ENCODE measurements at places on chromosomes 11 and 22.

GRCh38 chr11:103016031-103016430 is 60.5 kb upstream of the MMP13 start:
- no peak for DNase-seq

GRCh38 chr11:77199137-77199745 is 71.2 kb downstream of the MYO7A start:
- DNase-seq, result no peak

GRCh38 chr11:17735818-17736578 is 1.4 kb downstream of the KCNC1 start:
- no peak for DNase-seq

GRCh38 chr11:132245403-132246385 is 875.3 kb downstream of the NTM start:
- no peak for DNase-seq

DNA sequence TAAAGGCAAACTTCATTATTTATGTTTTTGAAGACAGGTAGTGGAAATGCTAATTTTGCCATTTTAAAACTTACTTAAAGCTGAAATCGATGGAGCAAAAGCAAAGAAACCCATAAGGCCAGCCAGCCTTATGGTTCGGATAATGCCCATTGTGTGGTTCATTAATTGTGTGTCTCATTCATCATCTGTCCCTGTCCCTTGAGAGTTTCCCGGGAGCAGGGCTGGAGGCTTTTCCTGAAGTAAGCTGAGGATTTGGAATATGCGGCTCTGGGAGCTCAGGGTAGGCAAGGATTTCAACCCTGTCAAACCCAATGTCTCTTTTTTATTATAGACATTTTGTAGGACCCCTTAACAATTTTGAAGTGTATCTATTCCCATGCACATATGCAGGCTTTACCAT is 790.0 kb upstream of the KIRREL3 start:
- no peak for DNase-seq

GRCh38 chr22:35521358-35522224 is 19.0 kb upstream of the RASD2 start:
- no peak for DNase-seq

DNA sequence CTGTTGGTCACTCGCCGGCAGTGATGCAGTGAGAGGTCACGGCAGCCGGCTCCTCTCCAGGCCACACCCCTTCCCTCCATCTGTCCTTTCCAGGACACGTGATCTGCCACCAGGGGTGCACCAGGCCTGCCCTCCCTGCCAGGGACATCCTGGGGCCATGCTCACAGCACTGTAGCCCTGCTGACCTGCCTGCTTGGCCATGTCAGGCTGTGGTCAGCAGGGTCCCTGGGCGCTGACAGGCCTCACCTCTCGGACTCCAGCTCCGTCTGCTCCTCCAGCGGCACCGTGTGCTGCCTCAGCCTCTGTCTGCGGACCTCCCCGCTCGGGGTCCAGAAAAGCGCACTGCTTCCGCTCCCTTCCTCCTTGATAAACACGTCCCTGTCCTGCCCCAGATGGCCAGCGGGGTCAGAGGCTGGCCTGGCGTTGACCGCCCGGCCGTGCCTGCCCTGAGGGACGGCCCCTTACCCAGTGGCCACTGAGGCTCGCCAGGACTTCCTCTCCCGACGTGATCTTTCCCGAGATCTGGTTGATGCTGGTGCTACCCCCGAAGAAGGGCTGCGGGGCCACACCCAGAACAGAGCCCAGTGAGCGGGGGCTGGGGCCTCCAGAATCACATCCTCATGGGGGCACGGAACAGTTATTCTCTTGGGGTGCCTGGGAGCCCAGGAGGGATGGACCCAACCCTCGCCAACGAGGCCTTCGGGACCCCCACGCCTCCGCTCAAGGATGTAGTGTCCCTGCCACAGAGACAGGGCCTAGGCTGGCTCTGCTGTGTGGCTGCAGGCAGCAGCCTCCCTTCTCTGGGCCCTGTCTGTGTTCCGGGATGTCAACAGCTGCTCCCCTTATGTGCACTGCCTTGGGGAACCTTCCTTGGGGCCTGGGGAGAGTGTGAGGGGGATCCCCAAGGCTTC is 36.3 kb upstream of the CARS1 start:
- DNase-seq, result no peak

DNA sequence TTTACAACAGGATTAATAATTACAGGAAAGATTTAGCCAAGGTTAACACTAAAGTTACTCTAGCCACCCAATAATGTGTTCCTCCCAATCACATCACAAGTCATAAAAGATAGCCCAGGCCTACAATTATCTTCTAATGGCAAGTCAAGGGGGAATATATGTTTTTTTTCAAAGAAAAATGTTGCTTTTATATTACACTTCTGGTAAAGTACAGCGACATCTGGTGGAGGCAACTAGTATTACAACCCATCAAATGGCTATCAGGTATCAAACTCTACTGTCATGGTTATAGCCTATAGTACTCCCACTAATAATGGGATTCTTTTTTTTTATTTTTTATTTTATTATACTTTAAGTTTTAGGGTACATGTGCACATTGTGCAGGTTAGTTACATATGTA is 71.8 kb downstream of the XRRA1 start:
- no peak for DNase-seq

DNA sequence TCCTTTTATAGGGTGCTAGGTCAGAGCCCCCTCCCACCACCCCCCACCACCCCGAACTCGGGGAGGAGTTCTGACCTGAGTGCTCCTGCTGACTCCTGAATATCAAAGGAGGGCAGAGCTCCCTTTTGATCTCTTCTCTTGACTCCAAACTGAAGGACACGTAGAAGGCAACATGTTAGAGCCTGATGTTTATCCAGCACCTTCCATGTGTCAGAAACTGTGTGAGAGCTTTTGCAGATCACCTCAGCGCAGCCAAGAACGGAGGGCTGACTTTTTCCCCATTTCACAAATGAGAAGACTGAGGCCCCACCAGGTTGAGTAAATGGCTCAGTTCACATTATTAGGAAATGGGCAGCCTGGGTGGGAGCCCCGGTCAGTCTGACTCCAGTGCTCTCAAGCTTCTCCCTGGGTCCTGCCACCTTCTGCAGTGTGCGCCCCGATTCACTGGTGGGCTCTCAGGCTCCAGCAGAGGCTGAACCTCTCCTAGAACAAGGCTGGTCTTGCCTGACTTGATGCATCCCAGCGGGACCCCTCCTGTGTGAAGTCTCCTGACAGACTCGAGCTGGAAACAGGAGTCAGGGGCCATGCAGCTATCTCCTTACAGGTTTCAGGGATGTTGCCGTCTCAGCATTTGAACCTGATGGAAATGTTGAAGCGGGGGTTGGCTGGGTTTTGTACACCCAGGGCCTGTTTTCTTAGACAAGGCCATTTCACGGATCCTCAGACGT is 98.5 kb downstream of the TSPAN18 start:
- no peak for DNase-seq

GRCh38 chr11:10931761-10932670 is 74.2 kb upstream of the ZBED5 start:
- no peak for DNase-seq

DNA sequence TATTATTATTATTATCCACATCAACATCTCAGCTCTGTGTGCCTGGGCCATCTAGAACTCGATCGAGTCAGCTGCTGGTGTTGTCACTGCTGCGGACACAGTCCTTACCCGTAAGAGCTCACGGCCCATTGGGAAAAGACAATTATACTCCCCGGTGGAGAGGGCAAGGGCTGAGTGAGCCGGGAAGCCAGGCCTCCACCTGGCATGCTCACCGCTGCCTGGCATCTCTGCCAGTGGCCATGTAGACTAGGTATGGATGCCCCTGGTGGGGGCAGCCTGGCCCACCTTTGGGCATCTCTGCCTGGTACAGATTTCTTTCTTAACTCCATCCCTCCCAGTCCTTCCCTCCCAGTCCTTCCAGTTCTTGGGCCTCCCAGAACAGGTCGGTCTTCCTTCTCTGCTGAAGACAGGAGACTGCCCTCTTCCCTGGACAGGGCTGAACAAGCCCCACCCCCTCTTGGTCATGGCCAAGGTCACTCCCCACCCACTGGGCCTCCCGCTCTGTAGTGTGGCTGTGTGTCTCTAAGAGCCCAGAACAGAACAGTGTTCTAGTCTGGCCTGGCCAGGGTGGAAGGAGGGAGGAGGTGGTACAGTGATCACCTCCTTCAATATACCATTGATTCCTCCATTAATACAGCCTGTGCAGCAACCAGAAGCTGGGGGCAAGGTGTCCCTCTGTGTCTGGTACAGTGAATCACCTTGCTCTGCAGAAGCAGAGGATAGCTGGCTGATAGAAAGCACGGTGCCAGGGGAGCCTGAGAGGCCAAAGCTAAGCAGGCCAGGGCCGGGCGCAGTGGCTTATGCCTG is 57.7 kb downstream of the FLRT1 start:
- no peak for DNase-seq

- DNase-seq, result no peak
Observed at GRCh38 chr11:22681281-22681812, 14.9 kb downstream of the GAS2 start.

GRCh38 chr22:19635644-19636043 is 78.7 kb upstream of the SEPTIN5 start:
- no peak for DNase-seq

DNA sequence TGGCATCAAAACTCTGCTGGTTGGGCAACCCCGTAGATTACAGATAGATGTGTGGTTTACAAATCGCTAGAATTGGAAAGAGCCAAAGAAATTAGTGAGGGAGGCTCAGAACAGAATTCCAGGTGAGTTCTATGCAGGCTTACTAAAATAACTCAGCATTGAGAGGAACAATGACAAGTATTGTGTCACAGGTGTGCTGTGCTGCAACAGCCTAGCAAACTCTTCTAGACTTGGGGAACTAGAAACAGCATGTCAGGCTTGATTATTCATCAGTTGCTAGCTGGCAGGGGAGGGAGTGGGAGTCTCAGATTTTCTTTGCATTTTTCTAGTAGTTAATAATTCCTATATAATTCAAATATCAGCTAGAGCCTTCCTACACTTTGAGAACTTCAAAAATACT is 26.3 kb upstream of the RASD2 start:
- no peak for DNase-seq

DNA sequence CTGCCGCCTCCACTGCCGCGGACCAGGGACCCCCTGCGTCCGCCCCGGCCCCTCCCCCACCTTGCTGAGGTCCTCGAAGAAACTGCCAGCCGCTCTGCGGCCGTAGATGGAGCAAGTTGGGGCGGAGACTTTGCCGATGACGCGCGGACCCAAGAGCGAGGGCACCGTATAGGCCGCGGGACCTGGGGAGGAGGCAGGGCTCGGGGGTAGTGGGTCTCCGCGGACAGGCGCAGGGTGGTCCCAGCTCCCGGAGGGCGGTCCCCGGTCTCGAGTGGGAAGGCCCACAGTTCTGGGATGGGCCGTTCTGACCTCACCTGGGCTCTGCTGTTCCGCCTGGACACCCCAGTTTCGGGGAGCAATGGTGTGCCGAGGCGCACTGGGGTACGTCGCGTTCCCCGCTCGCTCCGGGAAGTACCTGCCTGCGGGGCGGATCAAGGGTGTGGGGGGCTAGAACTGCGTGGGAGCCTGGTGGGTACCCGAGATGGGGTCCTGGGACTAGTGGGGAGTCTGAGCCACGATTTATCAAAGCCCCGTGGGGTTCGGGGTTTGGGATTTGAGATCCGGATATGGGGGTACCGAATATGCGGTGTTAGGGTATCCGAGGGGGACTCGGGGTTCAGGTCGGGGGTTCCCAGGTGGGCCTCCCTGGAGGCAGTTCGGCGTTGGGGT is 1.2 kb upstream of the TYMP start:
- peak; percentile 56 for DNase-seq

- DNase-seq, result no peak
Observed at GRCh38 chr22:35328472-35328885, 28.8 kb downstream of the TOM1 start.

DNA sequence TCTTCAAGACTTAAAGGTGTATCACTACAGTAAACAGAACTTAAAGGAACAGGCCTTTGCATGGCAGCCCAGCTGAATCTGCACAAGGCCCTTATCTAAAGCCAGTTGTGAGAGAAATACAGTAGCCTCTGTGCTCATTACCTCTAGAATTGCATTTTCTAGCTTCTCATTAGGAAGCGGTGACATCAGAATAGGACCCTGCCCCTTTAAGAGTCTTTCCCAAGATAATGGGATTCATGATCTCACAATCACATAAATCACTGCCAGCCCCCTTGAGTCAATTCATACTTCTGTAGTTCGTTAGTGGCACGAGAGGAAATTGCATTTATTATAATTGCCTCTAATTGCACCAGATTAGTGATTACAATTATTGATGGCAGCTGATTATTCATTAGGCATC is 170.3 kb downstream of the NTM start:
- DNase-seq, result no peak

DNA sequence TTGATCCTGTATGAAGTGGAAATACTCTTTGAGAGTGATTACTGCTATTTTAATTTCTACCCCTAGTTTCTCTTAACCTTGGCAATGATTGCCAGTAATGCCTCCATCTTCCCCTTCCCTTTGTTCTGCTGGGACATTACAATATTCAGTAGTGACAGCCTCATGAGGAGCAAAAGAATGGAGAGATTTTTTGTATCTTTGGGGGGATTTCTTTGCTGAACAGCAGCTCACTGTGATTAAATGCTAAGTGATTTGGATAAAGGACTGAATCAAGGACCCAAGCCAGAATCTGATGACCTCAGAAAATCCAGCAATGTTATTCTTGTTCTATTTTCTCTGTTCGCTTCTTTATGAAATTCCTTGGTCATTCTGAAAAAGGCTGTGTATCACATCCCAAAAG is 7.0 kb upstream of the SLC1A2 start:
- DNase-seq, result no peak

DNA sequence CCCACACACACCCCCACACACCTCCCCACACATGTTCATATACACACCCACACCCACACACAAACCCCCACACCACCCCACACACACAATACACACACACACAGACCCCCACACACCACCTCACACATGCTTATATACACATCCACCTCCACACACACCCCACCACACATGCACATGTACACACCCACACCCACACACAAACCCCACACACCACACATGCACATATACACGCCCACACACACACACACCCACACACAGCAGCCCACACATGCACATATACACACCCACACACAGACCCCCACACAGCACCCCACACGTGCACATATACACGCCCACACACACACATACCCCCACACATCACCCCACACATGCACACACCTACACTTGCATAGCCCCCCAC is 29.1 kb downstream of the KCNC1 start:
- no peak for DNase-seq

DNA sequence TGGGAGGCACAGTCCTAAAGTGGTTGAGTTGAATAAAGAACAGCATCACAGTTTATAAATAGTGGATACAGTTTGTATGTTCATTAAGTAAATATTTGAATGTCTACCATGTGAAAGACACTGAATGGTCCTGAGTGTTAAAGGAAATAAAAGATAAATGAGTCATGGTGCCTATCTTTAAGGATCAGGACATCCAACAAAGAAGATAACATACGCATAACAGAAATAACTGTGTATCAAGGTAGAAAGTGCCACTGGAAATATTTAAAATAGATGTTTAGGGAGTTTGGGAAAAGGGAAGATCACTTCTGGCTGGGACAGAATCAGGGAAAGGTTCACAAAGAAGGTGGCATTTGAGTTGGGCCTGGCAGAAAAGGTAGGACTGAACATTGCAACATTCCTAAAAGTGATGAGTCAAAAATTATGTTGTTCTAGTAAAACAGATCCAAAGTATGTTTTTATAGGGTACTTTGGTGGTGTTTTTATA is 41.5 kb downstream of the CSTPP1 start:
- DNase-seq, result no peak

Measured in stimulated activated CD8-positive, alpha-beta memory T cell treated with anti-CD3 and anti-CD28 coated beads, Interleukin-15, amount 100 ng/mL, for 24 hours (primary cell).